ENCODE measurements at places on chromosomes 16 and 17. TPM values are rescaled to one million over a fixed set of nuclear protein-coding genes. Genes with fewer than 3 reads are reported as not detected.
A peak's percentile ranks its signal among the peaks of the same experiment; 100 is the strongest.

- no peak for DNase-seq
These were observed 794 bp downstream of the ANKS3 start for GRCh38 chr16:4733211-4733742.

DNA sequence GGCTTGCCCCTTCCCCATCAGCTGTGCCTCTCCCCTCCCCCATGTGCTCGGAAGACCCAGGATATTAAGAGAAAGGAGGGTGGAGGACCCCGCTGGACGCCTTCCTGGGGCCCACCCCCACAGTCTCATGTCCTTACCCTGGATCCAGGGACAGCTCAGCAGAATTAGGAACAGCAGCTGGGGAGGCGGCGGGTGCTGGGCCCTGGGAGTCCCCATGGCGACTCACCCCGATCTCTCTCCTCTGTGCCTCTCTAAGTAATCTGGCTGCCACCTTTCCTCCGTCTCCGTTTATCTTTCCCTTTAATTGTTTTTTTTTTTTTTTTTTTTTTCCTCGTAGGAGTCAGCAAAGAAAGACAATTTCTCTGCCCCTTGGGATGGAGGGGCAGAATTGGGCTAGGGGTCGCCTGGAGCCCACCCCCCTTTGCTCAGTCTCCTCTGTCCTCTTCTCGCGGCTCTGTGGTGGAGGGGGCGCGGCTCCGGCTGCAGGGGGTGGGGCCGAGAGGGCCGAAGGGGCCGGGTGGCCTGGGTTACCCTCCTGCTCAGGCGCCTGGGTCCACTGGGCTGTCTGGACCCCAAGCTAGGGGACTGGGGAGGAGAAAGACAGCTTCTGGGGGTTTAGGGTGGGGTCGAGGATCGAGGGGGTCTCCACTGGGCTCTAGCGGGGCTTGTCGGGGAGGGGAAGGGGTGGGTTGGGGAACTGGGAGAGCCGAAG is 390 bp downstream of the SEZ6L2 start:
- no peak for DNase-seq

- DNase-seq = no peak
These were observed 51.9 kb upstream of the ADORA2B start for GRCh38 chr17:15892731-15893657.

DNA sequence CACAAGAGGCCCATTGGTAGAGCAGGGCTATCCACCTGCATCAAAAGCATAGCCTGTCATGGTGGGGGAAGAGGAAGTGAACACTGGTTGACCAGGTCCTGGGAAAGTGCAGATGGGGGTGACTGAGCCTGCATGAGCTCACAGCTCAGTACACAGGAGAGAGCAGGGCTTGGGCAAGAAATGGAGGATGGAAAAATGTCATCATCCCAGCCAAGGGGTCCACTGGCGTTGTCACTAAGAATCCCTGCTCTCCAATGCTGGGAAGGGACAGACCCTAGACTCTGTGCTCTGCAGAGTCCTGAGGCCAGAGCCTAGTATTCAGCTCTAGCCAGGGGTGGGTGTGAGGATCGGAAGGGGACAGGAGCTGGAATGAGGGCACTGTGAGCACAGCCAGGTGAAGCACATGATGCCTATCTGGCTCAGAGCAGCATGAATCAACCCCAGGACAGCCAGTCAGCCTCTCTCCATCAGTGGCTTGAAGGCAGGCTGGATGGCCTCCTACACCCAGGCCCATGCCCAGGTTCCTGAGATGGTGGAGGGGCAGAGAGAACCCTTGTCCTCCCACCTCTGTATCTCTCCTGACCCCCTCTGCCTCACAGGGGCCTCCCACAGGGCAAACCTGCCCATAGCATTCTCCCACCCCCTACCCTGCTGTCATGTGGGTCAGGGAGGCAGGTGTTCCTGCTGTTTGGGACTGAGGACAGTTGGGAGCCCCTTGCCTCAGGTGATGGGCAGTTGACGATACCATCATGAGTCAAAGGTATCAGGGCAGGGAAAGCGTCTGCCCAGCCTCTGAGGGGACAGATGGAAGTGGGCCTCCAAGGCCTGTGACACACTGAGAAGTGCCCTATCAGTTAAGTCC is 13.8 kb upstream of the CTCF start:
- no peak for DNase-seq

GRCh38 chr17:38333635-38334295 is 10.0 kb downstream of the GPR179 start:
- DNase-seq = peak; percentile 23

Gene MATCAP1
- polyA plus RNA-seq = not detected

Gene CRYBA1
- not detected for polyA plus RNA-seq

Gene MEIOC
- polyA plus RNA-seq = 0.52 TPM

Gene DUSP14
- 9.4 TPM for polyA plus RNA-seq

Measured in CD4-positive, CD25-positive, alpha-beta regulatory T cell (primary cell).